Caki2 (cell line): ENCODE measurements at places on chromosomes 3 and 15. TPM values are rescaled to one million over a fixed set of nuclear protein-coding genes. Genes with fewer than 3 reads are reported as not detected.

The XYLB gene
- 1.5 and 3.2 TPM in 2 replicates for total RNA-seq

The FAM43A gene
- 2.9 and 7.5 TPM in 2 replicates for total RNA-seq

The ZSCAN2 gene
- total RNA-seq: 11.0 and 15.9 TPM in 2 replicates

The SYNM gene
- 7.3 and 8.3 TPM in 2 replicates for total RNA-seq

The CACNA2D3 gene
- 4.1 and 6.1 TPM in 2 replicates for total RNA-seq

The ANKRD34C gene
- not detected in 2 replicates for total RNA-seq

The TTLL13 gene
- total RNA-seq: 0.07 and 4.3 TPM in 2 replicates

The CFAP100 gene
- not detected in 2 replicates for total RNA-seq

The GRM7 gene
- not detected in 2 replicates for total RNA-seq

The HHLA2 gene
- not detected in 2 replicates for total RNA-seq

The CCDC9B gene
- total RNA-seq: 10.1 and 35.3 TPM in 2 replicates

The SERPINI2 gene
- 1.8 TPM in 1 of 2 replicates, not detected in the other for total RNA-seq

The SETD2 gene
- 10.9 and 15.7 TPM in 2 replicates for total RNA-seq

The CTDSPL gene
- 36.4 and 40.8 TPM in 2 replicates for total RNA-seq

The CDHR4 gene
- not detected in 2 replicates for total RNA-seq

The GOLGA6D gene
- total RNA-seq: not detected in 2 replicates

The LSMEM2 gene
- total RNA-seq: not detected in 2 replicates

The GABRR3 gene
- total RNA-seq: not detected in 2 replicates

The SNX33 gene
- total RNA-seq: 9.0 and 10.2 TPM in 2 replicates

The ROPN1B gene
- 3.5 TPM in 1 of 2 replicates, not detected in the other for total RNA-seq

The CYP1A2 gene
- not detected in 2 replicates for total RNA-seq

The CCR2 gene
- not detected in 2 replicates for total RNA-seq

The DNAH1 gene
- 1.0 and 2.7 TPM in 2 replicates for total RNA-seq

The ZNF639 gene
- total RNA-seq: 106 and 111 TPM in 2 replicates

The SI gene
- not detected in 2 replicates for total RNA-seq

The SLC7A14 gene
- total RNA-seq: not detected in 2 replicates

The ITGB5 gene
- 361 and 475 TPM in 2 replicates for total RNA-seq

The PPM1L gene
- 0.06 and 1.2 TPM in 2 replicates for total RNA-seq

The MRPS11 gene
- total RNA-seq: 70.5 and 85.1 TPM in 2 replicates

The SNTN gene
- not detected in 2 replicates for total RNA-seq

The NEK10 gene
- 0.07 TPM in 1 of 2 replicates, not detected in the other for total RNA-seq

The CEP63 gene
- total RNA-seq: 9.7 and 13.8 TPM in 2 replicates

The LTK gene
- total RNA-seq: not detected in 2 replicates

The ISLR2 gene
- 0.23 and 1.4 TPM in 2 replicates for total RNA-seq

The ADAMTS17 gene
- not detected in 2 replicates for total RNA-seq
